ENCODE measurements at places on chromosomes 11 and 22.
A peak's percentile ranks its signal among the peaks of the same experiment; 100 is the strongest.

DNA sequence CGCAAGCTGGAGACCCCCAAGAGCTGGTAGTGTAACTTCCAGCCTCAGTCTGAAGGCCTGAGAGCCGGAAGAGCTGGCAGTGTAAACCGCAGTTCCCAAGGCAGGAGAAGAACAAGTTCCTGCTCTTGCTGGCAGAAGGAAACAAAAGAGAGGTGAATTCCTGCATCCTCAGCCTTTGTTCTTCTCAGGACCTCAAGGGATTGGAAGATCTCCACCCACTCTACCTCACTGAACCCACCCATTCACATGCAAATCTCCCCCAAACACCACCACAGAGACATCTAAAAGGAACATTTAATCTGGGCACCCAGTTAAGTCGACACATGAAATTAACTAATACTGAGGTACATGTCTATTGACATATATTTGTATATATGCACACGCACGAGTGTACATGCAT lies 1310.3 kb downstream of the TBC1D22A start:
- no peak for DNase-seq

DNA sequence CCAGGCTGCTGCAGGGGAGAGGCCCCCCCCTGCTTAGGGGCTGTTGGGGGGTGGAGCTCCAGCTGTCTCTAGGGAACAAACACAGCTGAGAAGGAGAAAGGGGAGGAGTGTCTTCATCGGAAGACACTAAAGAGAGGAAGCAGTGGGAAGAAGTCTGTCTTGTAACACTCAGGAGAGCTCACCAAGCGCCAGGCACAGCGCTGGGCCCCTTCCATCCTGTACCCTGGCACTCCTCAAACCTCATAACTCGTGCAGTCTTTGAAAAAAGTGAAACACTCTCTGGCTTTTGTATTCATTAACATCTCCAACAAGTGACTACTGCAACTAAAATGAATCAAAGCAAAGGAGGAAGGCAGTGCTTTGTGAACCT lies 67.4 kb upstream of the PRDM11 start:
- peak; percentile 18 for DNase-seq

DNA sequence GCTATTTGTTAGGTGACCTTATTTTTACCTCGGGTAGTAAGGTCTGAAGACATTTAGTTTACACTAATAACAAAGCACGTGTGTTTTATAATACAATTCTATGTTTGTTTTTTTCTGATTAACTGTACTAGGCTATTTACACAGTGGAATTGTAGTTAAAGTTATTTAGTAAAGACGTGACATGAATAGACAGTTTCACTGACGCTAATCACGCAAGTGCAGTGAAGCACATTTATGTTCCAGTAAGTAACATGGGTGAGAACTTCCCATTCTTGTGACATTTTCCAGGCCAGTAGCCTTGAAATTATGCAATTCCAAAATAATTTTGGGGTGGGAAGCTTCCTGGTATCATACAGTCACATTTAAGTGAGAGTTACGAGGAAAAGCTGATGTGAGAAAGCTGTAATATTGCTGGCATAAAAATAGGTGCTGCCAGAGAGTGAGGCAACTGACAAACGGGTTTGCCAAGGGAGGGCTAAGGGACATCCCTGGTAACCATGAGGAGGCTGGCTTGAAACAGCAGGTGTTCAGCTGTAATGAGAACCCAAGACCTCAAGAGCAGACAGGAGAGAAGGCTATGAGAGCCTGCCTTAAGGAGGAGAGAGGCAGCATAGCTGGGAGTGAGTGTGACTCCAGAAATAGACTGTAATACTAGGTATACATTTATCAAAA lies 378.8 kb downstream of the DCDC1 start:
- no peak for DNase-seq

GRCh38 chr22:20844055-20845037 lies 14.3 kb downstream of the PI4KA start:
- no peak for DNase-seq

DNA sequence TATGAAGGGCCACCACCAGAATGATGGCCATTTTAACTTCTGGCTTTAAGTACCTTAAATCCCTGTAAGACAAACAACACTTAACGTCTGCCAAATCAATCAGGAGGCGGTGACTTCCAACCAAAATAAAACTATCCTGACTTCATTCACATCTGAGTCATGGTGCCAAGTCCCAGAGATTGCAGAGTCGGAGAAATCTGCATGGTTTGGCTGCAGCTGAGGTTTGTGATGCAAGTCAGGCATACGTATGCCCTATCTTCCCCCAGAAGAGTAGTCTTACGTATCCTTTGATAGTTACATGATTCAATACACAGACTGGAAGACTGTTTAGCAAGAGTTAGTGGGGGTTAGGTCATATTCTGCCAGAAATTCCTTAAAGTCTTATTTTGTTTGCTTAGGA lies 1.7 kb upstream of the GAB2 start:
- DNase-seq: no peak

GRCh38 chr11:119593346-119593745 lies 135.7 kb downstream of the NECTIN1 start:
- no peak for DNase-seq

GRCh38 chr11:73312036-73312435 lies 4.0 kb downstream of the ARHGEF17 start:
- DNase-seq: no peak

DNA sequence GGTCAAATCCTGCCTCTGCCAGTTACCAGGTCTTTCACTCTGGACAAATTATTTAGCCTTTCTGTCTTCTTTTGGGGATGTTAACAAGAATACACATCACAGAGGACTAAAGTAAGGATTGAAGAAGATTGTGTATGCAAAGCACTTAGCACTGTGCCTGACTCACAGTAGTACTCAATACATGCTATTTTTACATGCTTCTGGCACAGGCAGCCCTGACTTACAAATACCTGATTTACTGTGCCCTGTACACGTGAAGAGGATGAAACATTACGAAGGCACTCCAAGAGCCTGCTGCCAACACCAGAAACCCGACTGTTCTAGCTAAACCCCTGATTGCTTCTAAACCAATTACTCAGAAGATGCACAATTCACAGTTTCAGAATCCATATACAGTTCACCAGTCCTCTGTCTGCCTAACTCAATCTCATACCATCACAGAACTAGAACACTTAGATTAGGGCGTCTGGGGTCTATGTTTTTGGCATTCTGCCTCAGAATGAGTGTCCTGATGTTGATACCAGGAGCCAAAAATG lies 300.9 kb upstream of the DDI1 start:
- DNase-seq: no peak

- DNase-seq: no peak
Observed at GRCh38 chr11:70671611-70672010, 273.3 kb downstream of the CTTN start.

DNA sequence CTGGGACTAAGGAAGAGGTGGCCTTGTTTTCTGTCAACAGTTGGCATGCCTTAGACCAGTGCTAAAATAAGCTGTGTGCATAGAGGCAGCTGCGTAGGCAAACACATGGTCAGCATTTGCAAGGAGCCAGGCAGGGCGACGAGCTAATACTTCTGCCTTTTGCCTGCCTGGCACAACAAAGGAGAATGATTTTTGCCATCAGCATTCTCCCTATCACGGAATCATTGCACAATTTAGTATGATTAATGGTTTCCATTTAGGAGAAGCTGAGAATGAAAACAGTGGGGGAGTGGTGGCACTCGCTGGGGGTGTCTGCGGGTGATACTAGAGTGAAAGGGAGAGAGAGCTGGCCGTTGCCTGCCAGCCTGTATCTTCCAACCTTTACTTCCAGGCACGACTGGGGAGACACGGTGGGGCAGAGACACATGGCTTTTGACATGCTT lies 336.0 kb downstream of the CADM1 start:
- DNase-seq: no peak

DNA sequence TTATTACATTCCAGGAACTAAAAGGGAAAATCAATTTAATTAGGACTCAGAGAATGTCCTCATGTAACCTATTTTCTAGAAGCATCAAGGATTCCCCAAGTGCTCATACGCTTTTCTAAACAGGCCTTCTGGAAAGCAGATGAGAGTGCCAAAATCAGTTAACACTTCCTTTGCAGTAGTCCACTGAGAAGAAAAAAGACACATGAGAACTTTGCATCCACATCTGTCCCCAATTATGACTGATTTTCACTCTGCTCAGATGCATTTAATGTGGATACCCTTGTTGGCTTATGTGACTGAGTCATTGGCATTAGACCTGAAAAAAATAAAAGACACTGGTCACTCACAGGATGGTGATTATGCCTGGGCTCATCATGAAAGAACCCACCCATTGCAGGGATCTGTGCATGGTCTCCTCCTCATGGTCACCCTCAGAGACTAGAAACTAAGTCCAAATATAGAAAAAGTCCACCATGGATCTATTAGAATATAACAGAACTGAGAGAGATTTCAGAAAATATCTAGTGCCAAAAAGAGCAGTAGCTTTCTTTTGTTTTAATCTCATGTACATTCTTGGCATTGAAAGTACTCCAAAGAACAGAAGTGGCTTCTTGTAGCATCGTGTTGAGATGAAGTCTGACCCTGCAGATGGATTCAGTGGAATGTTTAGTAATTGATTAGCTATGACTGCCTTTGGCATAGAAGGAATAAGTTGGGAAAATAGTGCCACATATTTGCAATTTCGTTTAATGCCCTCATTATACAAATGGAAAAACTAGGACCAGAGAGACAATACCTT lies 48.8 kb upstream of the FIBIN start:
- DNase-seq: no peak

DNA sequence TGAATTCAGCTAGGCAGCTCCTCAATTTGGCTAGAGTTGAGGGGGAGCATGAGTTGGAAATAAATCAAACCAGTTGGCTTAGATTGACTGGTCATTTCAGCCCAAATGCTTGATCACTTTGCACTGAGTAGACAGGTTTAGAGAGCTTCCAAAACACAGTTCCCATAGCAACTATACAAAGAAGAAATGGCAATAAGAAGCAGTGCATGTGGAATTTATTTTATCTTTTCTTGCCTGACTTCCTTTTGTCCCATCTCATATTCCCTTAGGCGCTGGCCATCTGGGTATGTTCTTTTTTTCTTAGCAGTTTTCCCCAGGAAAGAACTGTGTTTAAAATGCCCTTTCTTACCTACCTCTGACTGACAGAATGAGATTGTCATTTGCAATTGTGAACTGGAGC lies 38.7 kb upstream of the C11orf87 start:
- no peak for DNase-seq

- no peak for DNase-seq
Observed at GRCh38 chr22:37324340-37325038, 42.2 kb downstream of the CYTH4 start.

- DNase-seq: no peak
Observed at GRCh38 chr11:78809931-78810541, 235.4 kb upstream of the NARS2 start.

- DNase-seq: no peak
Observed at GRCh38 chr11:45560155-45560912, 105.1 kb downstream of the CHST1 start.

- DNase-seq: no peak
Observed at GRCh38 chr22:20421507-20421874, 16.1 kb downstream of the SCARF2 start.

- DNase-seq: no peak
Observed at GRCh38 chr22:20015187-20015625, 1.4 kb downstream of the ARVCF start.

GRCh38 chr11:637333-637592 lies 194 bp downstream of the DRD4 start:
- no peak for DNase-seq

- DNase-seq: no peak
Observed at GRCh38 chr11:86119077-86119476, 50.2 kb upstream of the PICALM start.

GRCh38 chr11:70528794-70529580 lies 130.7 kb downstream of the CTTN start:
- DNase-seq: no peak

GRCh38 chr11:120169981-120170698 lies 32.2 kb upstream of the TRIM29 start:
- no peak for DNase-seq

DNA sequence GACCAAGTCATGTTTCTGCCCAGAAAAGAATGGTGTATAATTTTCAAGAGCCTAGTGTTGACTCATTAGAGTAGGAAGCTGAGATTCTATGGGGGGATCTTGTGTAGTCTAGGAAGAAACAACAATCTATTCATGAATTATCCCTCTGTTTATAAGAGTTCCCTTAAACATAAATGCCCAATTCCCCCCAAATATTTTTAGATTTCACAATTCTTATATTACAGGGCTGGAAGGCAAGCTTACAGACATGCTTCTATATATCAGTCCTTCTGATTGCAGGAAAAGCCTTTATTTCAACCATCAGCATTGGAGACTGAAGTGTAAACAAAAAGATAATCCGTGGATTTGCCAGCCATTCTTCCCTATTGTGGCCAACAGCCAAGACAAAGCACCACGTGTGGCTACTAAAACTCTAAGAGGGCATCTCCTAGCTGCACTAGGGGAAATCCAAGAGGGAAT lies 71.4 kb downstream of the NAT10 start:
- DNase-seq: no peak

DNA sequence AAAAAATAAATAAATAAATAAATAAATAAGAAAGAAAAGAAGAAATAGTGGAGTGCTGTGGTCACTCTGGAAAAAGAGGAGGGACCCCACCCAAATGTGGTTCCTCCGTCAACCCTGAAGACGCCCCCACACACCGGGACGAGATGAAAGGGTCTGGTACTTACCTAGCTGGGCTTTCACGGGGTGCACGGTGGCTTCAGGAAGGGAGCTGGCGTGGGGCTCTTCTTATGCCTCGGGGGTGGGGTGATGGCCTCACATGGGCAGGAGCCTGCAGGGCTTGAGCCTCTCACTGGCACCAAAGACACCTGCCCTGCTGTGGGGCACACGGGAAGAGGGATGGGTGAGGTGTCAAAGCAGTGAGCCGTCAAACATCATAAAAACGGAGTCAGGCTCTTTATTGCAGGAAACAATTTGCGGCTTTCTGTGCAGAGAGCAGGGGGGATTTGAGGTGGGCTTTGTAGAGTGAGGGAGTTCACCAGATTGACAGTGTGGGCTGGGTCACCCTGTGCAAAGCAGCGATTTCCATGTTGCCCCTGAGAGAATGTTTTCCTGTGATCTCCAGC lies 28.0 kb upstream of the KRTAP5-6 start:
- DNase-seq: no peak

DNA sequence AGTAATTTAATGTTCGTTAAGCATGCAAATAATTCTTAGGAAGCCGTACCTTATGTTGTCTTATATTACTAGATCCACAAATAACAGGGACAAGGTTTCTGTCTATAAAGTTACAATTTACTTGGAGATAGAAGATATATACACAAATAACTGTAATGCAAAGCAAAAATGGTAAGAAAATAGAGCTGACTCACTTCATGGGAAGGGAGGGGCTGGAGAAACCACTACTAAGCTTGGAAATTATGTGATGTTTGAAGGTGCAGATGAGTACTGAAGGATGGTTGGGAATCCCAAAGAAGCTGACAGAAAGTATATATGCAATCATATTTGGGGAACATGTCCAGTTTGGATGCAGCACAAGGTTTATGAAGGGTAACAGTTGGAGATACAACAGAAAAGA lies 4.0 kb downstream of the NPAT start:
- DNase-seq: no peak

DNA sequence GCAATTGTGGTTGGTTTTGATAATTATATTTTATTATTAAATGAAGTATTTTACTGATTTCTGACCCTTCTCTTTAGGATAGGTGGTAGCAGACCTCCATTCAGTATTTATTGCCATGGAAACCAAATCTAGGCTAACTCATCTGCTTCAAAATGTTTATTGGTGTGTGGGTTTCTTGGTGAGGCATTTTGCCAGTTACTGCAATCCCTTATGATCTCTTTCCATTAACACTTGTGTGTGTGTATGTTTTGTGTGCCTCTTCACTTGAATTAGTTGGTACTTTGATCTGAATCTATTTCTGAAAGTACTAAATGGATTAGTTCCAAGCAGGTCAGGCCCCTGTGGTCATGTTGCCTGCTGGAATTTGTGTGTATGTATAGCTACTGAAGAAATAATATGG lies 184.4 kb upstream of the C11orf87 start:
- no peak for DNase-seq

Data from CD4-positive, alpha-beta T cell treated with Interleukin-17A for 4 hours (primary cell).